ENCODE measurements at places on chromosomes 3 and 15.

DNA sequence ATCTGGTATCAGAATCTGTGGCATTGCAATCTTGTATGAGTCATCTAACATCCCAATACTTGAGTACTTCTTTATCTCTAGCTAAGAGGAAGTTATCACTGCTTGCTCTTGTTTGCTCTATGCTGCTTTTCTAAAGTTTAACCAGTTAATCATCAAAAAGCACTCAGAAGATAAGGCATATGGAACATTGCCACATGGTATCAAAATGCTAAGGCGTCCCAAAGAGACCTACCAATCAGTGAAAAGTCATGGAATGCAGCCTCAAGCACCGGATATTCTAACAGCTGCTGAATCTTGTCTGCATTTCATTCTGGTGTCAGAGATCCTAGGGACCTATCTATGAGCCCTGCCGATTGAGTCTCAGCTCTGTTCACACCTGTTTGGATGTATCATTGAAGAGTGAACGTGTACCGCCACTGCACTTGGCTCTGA, 192.8 kb downstream of the ARPP21 start:
- DNase-seq, result no peak

- no peak for DNase-seq
Observed at GRCh38 chr3:37115446-37115845, 58.9 kb downstream of the LRRFIP2 start.

DNA sequence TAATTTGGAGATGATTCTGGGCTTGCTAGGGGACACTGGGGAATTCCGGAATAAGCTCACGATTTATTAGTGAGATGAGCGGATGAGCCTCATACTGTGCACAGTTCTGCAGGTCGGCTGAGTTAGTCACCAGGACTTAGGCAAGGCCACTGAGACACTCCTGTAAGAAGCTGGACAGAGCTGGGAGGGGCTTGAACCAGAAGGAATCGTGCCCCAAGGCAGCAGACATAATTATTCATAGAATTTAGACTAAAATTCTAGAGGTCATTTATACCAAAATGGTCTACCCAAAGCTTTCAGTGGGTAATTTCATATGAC, 121.4 kb downstream of the VGLL4 start:
- DNase-seq, result no peak

- peak; percentile 71 for DNase-seq
Observed at GRCh38 chr15:74793135-74794028, 11.5 kb downstream of the CSK start.

DNA sequence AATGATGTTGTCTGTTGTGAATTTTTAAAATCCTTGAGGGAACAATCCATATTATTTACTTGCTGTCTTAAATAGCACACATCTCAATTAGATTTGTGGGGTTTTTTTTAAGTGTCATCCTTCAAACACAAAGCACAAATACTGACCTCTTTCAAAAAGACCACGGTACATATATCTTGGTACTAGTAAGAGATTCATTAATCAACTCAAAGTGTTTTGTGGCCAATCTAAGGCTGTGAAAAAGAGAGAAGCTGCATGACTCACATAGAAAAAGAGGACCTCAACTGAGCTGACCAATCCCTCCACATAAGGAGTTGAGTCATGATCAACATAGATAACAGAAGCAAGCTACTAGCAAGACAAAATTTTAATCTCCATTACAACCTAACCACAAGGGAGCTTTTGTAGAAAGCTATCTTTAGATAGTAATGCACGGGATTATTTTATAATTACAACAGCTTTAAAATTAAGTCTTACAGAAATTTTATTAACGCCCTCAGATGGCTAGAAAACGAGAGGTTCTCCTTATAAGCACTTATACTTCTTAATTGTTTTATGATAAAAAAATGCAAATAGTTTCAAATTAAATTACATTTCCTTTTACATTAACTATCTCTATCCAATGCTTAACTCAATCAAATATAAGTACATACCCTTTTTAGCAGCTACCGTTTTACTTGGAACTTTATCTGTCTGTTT, 60.5 kb downstream of the TOP2B start:
- no peak for DNase-seq

- no peak for DNase-seq
Observed at GRCh38 chr15:45376300-45376928, 1.9 kb downstream of the GATM start.

GRCh38 chr3:196519718-196520082, 4.6 kb upstream of the SMCO1 start:
- no peak for DNase-seq

DNA sequence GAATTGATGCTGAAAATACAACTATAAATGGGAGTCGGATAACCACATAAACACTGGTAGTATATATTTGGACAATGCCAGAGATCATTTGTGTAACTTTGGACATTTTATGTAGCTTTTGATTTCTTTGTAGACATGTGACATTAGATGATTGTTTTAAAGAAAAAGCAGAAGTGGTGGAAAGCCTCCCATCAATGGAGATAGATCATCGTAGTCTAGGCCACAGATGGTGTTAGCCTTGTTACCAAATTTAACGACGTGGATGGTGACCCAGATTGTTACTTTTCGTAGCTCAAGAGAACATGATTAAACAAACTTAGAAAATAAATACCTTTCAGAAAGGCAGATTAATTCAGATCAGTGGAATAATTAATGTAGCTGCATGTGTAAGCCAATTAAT, 8.8 kb downstream of the CACNA1D start:
- no peak for DNase-seq

DNA sequence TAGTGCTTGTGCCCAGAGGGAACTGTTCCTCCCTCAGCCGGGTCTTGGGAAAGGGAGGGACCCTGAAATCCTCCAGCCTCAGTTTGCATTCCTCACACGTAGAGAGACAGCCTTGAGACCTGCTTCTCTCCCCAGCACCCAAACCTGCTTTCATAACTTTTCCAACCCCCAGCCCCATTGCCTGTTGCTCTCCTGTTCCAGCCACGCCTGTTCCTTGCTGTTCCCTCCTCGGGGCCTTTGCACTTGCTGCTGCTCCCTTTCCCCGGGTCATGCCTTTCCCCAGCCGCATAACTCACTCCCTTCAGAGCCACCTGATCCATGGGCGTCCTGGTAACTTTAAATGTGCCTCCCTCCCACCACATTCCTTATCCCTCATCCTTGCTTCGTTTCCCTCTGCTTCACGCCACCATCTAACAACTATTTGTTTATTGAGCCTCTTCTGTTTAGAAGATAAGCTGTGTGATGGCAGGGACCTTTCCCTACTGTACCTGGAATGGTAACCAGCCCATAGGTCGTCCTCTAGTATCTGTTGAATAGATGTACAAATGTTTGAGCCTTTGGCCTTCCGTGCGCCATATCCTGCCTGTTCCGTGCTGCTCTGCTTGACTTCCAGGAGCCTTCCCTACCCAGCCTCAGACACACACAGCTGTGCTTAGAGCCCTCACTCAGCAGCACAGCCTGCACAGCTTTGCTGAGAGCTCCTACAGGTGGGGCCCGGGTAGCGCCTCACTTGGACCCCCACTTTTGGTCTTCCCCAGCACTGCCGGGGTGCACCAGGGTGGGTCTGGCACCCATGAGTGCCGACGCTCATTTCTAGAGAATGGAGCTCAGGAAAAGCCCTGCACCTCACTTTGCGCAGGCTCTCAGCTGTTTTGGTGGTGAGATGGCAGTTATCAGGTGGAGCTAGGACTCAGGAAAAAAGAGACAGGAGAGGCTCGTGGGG, 60.2 kb downstream of the SCN5A start:
- DNase-seq, result no peak

DNA sequence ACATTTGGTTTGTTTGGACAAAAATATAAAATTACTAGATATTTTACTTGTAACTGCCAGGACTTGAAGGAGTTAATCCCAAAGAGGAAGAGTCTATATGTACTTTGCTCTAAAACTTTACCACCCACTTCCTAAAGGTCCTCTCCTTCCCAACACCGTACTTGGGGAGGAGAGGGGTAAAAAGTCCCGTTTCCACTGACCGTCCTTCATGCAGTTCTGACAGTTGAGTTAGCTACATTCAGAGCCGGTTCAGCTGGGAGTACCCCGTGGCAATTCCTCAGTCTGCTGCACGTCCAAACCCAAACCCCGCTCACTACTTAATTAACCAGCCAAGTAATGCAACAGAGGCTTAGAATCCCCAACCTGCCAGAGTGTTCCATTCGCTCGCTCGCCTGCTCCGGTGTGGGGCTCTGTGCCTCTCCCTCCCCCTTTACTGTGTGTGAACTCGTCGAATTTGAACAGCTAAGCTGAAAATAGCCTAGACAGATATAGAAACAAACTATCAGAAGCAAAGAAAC, 519.7 kb downstream of the FOXP1 start:
- no peak for DNase-seq

DNA sequence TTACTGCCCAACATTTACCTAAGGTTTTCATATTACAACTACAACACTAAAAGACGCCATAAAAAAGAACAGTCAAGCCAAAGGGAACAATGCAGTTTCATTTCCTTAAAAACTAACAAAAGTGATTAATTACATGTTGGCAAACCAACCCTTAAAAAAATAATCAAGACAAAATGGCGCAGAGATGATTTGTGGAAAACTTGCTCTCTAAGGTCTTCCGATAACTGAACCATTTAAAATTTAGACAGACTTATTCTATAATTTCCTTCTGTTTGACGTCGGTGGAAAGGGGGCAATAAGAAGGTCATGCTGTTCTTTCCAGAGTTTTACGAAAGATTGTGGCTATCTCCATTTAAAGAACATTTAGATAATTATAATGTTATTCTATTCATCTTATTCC, 87.6 kb downstream of the RYK start:
- no peak for DNase-seq

Measured in activated naive CD4-positive, alpha-beta T cell (primary cell).